ENCODE measurements at places on chromosomes 16 and 17.

DNA sequence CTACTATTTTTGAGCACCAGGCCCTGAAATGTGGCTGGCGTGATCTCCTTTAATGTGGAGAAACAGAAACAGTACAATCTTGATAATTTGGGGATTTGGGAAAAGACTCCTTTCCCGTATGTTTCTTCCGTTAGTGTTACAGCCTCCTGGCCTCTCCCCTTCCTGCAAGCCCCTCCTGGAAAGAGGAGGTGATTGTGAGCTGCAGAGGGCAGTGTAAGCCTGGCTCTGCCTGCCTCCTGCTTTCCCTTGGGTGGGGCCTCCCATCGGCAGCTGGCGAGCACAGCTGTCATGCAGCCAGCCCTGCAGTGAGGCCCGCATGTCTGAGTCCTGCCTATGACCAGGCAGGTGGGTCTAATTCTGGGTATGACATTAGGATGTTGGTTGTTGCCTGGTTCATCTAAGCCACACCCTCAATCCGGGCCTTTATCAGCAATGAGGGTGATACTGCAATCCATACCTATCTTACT lies 48.7 kb upstream of the WSB1 start:
- DNase-seq: peak; percentile 56

DNA sequence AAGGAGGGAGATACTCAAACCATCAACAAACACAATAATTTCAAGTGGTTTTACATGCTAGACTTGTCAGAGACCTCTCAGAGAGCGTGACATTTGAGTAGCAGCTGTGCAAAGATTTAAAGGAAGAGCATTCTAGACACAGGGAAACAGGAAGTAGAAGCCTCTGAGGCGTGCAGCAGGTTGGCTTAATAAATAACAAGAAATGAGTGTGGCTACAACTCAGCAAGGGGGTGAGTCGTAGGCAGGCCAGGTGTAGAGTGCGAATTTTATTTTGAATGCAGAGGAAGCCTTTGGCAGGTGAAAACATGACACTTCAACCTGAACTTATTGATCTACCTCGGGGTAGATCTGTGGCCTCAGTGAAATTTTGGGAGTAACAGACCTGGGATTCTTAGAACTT lies 73.2 kb upstream of the MRTFB start:
- no peak for DNase-seq

GRCh38 chr16:59597269-59597668 lies 863.2 kb upstream of the GOT2 start:
- no peak for DNase-seq

- DNase-seq: no peak
These were observed at the start of gene CD300LD for GRCh38 chr17:74592087-74592990. Gene CD300LD (minus strand): TSS chr17:74592283. CDS start chr17:74592202, 81 bp downstream.

DNA sequence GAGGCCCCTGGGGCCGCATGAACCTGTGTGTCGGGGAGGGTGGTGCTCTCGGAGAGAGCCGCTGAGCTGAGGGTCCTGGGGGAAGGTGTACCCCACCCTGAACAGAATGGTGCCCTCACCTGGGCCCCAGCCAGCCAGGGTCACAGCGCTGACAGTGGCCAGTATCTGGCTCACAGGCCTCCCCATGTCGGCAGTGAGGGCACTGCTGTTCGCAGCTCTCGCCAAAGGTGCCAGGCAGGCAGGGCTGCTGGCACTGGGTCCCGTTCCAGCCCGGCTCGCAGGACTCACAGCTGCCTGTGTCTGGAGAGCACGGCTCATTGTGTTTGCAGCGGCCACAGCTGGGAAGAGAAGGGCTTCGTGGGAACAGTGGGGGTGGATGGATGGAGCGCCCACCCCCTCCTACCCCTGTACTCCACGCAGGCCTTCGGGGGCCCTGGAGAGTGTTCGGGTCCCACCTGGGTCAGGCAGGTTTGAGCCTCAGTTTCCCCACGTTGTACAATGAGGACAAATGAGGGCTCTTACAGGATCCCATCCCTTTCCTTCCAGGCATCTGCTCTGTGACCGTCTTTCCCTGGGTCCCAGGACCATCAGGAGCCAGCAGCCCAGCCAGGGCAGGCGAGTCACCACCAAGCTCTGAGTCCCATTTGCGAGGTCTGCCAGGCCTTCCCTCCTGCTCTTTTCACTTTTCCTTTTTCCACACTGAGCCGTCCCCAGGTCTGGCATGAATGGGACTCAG lies 5.0 kb downstream of the SCARF1 start:
- DNase-seq: no peak

DNA sequence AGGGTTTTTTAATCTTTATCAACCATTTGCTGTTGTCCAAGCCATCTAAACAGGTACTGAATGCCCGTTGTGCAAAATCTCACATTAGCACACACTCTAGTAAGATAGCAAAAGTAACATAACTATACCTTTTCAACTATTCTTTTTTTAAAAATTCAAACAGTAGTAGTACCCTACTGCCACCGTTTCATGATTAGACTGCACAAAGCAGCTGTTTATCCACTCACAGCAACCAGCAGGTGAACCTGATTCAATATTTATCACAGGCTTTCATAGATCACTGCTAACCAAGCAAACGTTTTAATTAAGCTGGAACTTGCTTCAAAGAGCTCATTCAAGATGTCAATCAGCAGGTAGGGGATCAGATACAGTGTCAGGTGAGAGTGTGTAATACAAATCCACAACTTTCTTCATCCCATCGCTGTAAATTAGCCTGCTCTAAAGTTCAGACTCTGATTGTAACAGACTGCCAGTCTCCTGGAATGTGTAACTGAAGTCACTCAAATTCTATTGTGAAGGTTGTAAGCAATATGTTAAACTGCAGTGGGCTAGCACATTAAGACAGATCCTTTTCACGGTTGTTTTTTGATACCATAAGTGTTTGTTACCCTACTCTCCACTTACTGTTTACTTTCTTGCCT lies 47.3 kb downstream of the BRIP1 start:
- DNase-seq: no peak

- no peak for DNase-seq
These were observed 111.2 kb downstream of the CCT6B start for GRCh38 chr17:34850023-34850422.

DNA sequence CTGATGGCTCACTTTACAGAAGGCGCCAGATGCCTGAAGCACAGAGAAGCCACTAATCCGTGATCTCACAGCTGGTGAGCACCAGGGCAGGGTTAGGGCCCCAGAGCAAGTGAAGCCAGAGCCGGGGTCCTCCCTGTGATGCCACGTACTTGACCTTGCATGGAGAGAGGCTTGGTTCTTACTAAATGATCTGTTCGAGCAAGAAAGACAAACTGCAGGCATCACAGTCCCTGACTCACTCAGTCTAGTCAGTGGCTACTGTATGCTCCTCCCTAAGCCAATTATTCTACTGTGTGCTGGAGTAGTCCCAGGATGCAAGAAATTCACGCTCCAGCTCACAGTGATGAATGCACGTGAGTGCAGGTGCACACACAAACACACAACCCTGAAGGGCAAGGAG lies 55.4 kb downstream of the SDK2 start:
- DNase-seq: no peak

GRCh38 chr16:47008612-47009011 lies 35.1 kb upstream of the DNAJA2 start:
- no peak for DNase-seq

DNA sequence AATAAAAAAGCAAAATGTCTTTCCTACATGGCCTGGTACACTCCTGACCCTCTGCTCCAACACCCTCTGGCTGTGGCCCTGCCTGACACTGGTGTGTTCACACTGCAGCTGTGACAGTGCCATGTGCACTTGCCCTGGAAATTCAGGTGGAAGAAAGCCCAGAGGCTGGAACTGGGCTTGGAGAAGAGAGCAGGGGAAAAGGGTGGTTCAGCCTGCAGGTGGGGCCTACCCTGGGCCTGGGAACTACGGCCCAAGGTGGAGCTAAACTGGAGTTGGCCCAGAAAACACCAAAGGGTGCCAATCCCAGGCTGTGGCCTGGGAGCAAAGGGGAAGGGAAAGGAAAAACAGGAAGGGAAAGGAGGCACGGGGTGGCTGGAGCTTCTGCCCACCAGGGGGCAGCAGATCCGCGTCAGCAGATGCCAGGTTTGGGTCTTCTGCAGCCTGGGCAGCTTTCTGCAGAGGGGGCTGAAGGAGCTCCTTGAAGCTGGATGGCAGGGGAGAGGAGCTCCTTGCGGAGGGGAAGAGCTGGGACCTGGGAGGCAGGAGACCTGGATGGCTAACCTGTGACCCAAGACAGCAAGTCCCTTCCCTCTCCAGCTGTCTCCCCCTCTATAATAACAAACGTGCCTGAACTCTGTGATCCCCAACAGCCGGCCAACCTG lies 15.4 kb upstream of the CTCF start:
- peak; percentile 64 for DNase-seq

GRCh38 chr17:5826384-5826783 lies 242.1 kb upstream of the NLRP1 start:
- DNase-seq: no peak

DNA sequence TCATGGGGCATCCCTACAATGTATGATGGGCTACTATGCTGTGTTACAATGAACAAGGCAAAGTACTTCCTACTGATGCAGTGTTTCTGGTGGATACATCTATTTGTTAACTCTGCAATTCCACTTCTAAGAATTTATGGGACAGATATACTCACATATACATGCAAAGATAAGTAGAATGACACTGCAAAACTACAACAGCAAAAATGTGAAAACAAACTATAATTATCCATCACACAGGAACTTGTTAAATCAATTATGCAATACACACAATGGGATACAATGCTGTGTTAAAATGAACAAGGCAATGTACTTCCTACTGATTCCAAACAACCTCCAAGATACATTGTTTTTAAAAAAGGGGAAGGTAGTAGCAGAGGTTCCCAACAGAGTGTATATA lies 3.2 kb downstream of the DDX52 start:
- no peak for DNase-seq

GRCh38 chr16:46673320-46674013 lies 15.5 kb downstream of the VPS35 start:
- DNase-seq: peak; percentile 25

GRCh38 chr17:48374650-48375230 lies 55.3 kb downstream of the SKAP1 start:
- DNase-seq: no peak

- DNase-seq: no peak
These were observed 124.4 kb downstream of the SLC39A11 start for GRCh38 chr17:72967977-72968585.

Data from prostate gland (tissue), 2 donors.